ENCODE measurements at places on chromosomes 1 and 21.

DNA sequence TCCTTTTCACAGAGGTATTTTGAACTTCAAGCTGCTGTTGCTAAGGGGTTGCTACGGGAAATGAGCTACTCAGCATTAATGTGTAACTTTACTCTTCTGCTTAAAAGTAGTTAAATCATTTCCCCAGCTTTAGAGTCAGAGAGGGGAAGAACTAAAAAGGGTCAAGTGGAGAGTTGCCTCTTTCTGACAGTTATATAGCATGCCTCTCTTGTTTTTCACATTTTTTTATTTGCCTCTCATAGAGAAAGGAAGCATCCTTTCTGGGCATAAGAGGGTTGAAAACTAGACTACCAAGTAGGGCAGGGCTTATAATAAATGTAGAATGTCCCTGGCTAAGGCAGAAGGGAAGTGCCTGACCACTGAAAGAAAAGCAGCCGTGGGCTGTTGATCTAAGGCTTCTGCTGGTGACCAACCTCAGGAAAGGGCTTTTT is 10.1 kb upstream of the ELAVL4 start:
- no peak for DNase-seq

GRCh38 chr1:116326486-116326885 is 46.6 kb upstream of the ATP1A1 start:
- DNase-seq, result no peak

- no peak for DNase-seq
Measured at GRCh38 chr1:117106478-117106877, 15.1 kb downstream of the TRIM45 start.

DNA sequence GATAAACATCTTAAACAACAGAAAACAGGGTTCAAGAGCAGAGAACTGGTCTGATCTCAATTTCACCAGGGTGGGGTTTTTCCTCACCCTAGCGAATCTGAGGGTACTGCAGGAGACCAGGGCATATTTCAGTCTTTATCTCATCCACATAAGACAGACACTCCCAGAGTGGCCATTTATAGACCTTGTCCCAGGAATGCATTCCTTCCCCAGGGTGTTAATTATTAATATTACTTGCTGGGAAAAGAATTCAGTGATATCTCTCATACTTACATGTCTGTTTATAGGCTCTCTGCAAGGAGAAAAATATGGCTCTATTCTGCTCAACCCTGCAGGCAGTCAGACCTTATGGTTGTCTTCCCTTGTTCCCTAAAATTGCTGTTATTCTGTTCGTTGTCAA is 84.1 kb downstream of the LYPLAL1 start:
- DNase-seq, result no peak

DNA sequence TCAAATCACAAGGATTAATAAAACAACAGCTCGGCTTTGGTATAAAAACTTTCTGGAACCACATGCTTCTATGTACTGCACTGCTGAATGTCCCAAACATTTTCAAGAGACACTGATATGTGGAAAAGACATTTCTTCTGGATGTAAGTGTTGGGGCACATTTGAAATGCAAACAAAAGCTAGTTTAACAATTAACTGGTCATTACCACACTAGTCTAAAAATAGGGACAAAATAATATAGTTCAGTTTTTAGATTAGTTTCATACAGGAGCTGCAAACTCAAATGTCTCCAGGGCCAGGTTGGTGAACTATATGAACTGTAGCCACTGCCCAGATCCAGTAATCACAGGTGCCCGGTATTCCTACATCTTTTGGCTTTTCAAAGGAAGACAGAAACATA is 3.2 kb downstream of the IL23R start:
- DNase-seq, result no peak

GRCh38 chr1:37556712-37557196 is at the start of gene DNALI1:
Gene DNALI1, plus strand, starts transcription at chr1:37556940. Its CDS starts 55 bp downstream, at chr1:37556995.
- peak; percentile 92 for DNase-seq

DNA sequence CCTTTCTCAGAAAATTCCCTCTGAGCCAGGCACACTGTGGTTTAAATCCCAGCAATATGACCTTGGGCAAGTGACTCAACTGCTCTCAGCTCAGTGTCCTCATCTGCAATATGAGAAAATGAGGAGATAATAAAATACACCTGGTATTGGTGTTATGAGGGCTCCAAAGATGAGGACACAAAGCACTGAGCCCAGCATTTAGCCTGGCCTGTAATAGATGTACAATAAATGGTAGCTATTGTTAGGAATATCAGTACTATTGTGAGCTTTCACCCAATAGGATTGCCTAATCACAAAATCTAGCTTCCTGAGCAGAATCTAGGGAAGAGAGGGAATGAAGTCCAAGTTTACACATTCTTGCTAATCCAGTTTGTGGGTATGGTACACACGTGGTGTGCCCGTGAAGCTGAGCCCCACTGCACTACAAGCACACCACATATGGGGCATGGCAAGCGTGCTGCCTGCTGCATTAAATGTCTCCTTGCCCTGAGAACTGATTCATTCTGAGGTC is 24.3 kb upstream of the SLC30A1 start:
- DNase-seq, result no peak

- no peak for DNase-seq
Measured at GRCh38 chr1:174942547-174943255, 57.0 kb upstream of the CACYBP start.

DNA sequence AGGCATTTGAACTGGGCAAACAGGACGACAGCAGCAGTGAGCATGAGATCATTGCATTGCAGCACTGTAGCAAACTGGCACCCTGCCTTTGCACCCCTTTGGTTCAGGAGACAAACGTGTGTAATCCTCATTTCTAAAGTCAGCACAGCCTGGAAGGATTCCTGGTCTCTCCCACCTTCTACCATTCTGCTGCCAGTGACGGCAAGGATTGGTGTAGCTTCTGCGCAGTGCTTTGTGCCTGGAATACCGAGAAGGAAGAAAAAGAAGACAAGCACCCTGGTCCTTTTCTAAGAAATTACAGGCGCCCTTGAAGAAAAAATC is 805.3 kb downstream of the USP25 start:
- DNase-seq, result peak; percentile 75

GRCh38 chr1:1441002-1441888 is 5.8 kb downstream of the VWA1 start:
- DNase-seq, result peak; percentile 46

- DNase-seq, result peak; percentile 69
Measured at GRCh38 chr1:27601771-27602461, 2.0 kb downstream of the AHDC1 start.

DNA sequence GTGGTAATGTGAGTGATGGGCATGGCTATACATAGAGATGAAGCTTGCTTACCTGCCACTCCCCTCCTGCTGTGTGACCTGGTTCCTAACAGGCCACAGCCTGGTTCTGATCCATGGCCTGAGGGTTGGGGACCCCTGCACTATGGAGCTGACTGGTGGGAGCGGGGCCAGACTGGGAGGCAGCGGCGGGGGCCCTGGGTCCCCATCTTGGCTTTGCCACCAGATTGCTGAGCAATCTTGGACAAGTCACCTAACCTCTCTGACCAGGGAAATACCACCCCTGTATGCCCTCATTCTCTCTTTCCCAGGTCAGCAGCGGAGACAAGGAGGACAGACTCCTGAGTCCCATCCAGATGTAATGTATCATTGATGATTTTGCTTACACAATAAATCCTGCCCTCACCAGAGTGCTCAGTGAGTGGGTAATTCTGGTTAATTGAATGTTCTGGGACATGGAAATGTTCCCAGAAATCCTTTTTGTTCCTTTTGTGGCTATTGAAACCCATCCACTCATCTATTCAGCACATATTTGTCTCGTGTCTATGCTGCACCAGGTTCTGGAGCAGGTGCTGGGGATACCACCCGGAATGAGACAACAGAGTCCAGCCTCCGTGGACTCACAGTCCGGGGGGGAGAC is 4.1 kb upstream of the ARHGEF10L start:
- no peak for DNase-seq

- DNase-seq, result no peak
Measured at GRCh38 chr1:41631971-41632370, 147.5 kb upstream of the EDN2 start.

DNA sequence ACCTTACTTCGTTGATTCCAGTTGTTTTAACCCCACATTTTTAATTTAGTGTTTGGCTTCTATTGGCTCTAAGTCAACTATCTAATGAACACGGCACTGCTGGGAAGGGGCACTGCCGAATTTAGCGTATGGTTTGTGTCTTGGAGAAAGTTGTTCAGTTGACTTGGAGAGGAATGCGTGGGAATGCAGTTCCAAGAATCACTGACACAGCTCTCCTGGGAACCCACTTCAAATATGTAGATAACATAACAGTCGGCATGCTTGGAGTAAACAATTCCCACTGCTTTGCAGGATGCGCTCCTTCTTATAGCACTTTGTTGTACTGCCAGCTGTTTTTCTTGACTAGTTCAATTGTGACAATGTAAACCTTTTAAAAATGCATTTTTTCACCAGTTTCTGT is 104.3 kb downstream of the RYR2 start:
- DNase-seq, result no peak

- DNase-seq, result no peak
Measured at GRCh38 chr1:8653878-8654277, 163.6 kb downstream of the RERE start.

GRCh38 chr1:202516434-202516877 is 168.0 kb downstream of the PPP1R12B start:
- no peak for DNase-seq

- DNase-seq, result no peak
Measured at GRCh38 chr21:14975136-14975919, 89.5 kb downstream of the NRIP1 start.

- no peak for DNase-seq
Measured at GRCh38 chr1:15684468-15685291, 560 bp downstream of the PLEKHM2 start.

GRCh38 chr1:65153635-65154034 is 5.6 kb downstream of the AK4 start:
- no peak for DNase-seq

DNA sequence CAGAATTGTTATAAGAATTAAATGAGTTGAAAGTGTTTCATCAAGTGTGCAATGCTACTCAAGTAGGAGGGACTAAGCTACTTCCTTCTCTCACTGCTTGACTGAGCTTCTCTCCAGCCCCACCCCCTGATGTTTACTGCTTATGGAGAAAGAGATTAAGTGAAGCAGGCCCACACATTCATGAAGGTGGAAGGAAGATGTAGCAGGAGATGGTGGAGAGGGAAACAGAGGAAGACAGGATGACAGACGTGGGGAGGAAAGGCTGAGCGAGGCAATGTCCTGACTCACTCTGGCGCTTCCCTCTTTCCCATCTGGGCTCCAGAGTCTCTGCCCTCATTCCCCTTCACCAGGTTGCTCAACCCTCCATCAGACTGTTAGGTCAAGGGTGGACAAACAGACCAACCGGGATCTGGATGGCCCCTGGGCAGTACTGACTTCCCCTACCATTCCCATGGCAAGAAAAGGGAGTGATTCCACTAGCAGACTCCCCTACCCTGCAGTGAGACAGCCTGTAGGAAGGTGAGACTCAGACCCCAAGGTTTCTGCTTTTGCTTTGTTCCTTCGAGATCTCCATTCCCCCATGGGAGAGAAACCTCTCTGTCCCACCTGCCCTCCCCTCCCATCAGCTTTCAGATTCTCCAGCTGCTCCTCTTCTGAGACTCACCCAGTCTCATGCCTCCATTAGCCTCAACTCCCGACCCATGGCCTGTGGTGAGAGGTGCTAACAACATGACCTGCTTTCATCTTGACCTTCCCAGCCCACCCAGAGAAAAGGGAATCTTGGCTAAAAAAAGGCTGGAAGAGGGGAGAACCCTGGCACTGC is 3.1 kb upstream of the ARHGEF2 start:
- no peak for DNase-seq

DNA sequence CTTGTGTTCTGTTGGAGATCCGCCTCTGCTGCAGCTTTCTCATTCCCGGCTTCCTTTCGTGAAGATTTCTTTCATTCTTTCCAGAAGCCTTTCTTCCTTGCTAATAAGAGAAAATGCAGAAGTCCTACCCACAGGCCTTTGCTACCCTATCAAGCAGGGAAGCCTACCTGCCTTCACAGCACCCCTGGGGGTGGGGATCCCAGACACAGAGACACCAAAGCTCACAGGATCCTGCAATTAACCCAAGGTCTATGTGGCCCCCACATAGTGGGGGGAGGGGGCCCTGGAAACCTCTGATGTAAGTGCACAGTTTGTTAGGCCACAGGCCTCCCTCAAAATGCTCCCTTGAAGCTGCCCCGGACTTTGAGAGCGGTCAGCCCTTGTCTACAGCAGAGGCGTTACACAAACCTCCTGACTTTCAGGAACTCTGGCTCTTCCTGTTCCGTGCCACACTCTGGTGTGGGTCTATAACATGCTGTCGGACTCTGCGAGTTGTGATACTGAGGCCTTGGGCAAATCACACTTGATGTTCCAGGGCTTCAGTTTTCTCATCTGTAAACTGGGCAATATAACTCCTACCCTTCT is 31.2 kb downstream of the NKAIN1 start:
- no peak for DNase-seq
